Retina (tissue), 1 donor: ENCODE measurements at places on chromosomes 12 and 14.
A peak's percentile ranks its signal among the peaks of the same experiment; 100 is the strongest.

DNA sequence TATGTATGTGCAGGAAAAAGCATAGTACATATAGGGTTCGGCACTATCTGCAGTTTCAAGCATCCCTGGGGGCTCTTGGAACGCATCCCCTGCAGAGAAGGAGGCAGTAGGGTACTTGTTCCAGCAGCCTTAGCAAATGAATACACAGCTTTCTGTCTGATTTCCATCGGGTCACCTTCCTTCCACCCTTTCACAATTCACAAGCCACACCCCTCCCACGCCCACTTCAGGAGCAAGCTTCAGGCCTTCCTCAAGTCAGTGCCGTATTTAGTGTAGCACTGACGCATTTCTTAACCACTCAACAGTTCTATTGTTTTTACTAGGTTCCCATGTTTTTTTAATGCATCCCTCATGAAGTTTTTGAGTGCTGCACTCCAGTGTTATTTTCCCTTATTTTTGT lies 64.2 kb downstream of the CLMN start:
- no peak for DNase-seq

- no peak for DNase-seq
Observed at GRCh38 chr12:42936991-42937390, 347.4 kb upstream of the PRICKLE1 start.

DNA sequence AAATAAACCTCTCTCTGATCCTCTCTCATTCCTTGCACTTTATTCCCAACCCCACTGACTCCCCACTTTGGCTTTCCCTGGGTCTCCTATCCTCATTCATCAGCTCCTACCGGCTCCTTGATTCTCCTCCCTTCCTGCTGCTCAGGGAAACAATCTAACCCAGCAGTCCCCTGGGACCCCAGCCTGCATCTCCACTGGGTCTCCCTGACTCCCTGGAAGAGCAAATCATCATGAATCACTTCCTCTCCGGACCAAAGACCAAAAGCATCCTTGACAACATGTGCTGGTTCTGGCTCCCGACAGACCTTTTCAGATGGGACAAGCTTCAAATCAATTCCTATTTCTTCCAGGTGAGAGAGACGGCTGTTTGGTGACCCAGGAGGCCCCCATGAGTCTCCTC lies 76.6 kb downstream of the HSPB8 start:
- DNase-seq: no peak

- DNase-seq: no peak
Observed at GRCh38 chr12:4261655-4262054, 11.9 kb upstream of the CCND2 start.

DNA sequence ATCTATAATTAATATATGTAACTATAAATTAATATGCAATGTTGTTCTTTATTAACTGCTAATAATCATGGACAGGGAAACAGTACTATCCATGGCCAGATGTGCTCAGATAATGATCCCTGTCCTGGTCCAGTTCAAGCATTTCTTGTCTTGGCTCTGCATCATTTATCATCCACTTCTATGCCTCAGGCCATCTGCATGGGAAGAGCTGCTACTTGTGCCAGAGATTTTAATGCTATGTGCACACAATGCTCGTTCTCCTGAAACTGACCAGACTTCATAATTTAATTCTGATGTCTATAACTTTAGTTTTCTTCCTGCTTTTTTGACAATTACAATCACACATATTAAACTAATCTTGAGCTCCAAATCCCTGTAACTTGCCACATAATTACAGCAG lies 11.2 kb upstream of the TMX1 start:
- no peak for DNase-seq

GRCh38 chr12:50550530-50551223 lies 45.9 kb downstream of the DIP2B start:
- no peak for DNase-seq

DNA sequence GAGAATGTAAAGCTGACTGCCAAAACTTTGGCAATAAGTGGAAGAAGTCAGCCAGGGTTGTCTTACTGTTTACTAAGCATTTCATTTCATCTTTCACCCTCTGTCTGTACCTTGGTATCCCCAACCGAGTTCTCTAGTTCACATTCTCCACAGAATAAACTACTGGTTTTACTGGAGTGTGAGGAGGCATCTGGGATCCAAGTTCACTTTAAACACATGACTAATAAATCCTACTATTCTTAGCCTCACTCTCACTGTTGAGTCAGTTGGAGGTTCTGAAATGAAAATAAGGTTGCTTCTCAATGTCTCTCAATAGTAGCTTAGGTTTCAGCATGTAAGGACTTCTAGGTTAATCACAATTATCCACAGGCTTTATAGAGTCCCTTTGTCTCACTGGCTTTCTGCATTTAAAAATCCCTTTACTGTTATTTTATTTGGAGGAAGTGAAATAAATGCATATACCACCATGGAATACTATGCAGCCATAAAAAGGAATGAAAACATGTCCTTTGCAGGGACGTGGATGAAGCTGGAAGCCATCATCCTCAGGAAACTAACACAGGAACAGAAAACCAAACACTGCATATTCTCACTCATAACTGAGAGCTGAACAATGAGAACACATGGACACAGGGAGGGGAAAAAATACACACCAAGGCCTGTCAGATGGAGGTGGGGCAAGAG lies 95.8 kb downstream of the EPS8 start:
- no peak for DNase-seq

DNA sequence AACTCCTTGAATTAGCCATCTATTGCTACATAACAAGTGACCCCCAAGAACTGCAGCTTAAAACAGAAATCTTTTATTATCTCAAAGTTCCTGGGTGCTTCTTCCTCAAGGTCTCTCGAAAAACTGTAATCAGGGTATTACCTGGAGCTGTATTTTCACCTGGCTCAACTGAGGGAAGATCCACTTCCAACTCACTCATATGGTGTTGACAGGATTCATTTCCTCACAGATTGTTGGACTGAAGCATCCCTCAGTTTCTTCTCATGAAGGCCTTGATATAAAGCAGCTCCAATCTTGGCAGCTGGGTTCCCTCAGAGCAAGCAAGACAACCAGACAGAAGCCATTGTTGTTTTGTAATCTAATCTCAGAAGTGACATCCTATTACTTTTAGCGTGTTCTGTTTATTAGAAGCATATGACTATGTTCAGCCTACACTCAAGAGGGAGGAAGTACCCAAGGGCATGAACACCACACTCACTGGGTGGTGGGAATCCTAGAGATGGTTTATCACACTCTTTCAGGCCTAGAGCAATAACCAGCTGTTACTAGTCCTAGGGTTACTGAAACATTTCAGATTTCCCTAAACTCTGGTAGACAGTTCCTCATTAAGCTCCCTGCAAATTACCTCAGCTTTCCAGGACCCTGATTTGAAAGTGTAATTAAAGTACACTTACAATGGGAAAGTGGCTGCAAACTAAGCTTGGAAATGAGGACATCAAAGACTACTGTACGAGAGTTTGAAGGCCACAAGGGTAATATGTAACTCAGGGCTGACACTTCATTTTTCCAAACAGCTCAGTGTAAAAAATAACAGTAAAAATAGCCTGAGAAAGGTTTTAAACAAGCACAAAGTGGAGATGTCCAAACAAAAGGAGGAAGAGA lies 222.2 kb downstream of the SEC23A start:
- no peak for DNase-seq

- no peak for DNase-seq
Observed at GRCh38 chr12:124555168-124556073, 12.0 kb downstream of the NCOR2 start.

GRCh38 chr14:31380106-31380505 lies 40.2 kb downstream of the HEATR5A start:
- DNase-seq: no peak

DNA sequence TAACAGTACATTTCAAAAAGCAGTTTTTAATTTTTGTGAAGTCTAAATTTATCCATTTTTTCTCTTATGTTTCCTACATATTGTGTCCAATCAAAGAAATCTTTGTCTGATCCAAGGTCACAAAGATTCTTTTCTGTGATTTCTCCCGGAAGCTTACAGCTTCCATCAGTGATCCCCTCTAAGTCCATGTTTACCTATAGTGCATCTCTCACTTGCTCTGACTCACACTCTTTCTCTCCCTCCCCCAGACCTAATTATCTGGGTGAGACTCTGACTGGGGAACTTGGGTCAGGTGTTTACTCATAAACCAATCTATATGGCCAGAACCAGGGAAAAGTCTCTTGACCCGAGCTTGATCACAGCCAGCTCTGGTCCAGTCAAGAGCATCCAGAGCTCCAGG lies 224.4 kb downstream of the SPTSSA start:
- DNase-seq: no peak

DNA sequence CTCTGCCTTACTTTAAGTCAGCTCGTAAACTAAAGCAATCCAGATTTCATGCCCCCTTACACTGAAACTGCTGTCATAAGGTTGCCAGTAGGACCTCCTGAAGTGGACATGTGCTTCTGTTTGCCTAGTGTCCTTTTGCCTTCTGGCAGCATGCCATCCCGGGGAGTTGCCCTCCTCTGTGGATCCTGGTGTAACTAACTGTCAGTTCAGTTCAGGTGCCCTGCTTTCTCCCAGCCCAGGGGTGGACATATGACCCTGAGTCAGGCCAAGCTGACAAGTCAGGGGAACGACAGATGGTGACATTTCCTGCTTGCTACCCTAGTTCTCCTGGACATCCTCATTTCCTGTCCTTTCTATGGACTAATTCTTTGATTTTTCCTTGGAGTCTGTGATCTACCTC lies 25.6 kb downstream of the AKAP6 start:
- no peak for DNase-seq

DNA sequence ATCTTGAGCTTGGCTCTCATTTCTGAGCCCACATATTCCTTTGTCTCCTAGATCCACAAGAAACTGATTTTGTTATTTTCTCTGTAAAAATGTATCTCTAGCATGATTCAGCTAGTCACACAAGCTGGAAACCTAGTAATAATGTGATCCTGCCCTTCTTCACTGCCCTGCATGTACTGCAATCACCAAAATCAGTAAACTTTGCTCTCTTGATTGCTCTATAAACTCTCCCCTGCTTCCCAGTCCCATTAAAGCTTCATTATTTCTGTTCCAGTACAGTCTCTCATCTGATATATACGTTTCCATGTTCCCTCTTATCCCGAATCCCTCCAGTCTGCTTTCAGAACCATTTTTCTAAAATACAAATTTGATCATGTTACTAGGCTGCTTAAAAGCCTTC lies 166.5 kb downstream of the MSRB3 start:
- DNase-seq: no peak

DNA sequence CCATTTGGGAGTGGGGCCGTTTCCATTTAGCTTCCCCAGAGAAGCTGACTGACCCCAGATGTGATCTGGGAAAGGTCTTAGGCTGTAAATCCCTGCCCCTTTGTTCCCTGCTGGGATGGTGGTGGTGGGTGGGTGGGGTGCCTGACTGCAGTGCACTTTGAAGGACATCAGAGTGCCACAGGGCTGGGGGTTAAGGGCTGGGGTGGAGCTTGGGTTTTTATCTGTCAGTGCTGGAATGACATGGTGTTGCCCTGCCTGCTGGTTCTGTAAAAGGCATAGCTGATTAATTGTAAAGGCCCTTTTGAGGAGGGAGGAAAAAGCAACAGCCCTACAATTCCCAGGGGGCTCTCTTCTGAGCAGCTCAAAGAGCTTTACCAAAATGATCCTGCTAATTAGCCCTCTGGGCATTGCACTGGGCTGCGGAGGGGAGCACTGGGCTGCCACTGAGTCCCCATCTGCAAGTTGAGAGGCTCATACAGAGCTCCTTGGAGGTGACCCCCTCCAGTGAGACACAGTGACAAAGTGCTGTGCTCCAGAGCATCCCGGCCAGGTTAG lies 21.1 kb downstream of the PLEKHG3 start:
- peak; percentile 43 for DNase-seq

DNA sequence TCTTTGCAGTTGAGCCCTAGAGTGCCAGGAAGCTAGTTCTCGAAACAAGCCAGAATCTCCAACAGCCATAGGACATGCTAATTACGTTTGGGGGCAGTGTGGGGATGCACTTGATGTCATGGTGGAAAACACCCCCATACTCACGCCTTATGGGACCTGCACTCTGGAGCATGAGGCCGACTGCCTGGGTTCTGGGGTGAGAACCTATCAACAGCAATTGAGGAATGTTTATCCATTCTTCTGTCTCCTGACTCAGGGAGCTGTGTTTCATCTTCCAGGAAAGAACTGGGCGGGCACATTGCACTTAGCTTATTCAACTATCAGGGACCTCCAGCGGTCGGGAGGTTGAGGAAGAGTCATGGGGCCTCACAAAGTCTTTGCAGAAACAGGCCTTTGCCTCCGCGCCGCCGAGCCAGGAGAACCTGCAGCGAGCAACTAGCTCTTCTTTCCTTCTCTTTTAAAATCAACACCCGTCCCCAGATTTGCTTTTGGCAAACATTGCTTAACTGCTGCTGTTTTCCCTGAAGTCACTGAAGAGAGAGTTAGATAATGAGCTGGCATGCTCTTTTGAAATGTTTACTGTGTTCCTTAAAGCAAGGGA lies 226.1 kb upstream of the DIO3 start:
- DNase-seq: no peak

DNA sequence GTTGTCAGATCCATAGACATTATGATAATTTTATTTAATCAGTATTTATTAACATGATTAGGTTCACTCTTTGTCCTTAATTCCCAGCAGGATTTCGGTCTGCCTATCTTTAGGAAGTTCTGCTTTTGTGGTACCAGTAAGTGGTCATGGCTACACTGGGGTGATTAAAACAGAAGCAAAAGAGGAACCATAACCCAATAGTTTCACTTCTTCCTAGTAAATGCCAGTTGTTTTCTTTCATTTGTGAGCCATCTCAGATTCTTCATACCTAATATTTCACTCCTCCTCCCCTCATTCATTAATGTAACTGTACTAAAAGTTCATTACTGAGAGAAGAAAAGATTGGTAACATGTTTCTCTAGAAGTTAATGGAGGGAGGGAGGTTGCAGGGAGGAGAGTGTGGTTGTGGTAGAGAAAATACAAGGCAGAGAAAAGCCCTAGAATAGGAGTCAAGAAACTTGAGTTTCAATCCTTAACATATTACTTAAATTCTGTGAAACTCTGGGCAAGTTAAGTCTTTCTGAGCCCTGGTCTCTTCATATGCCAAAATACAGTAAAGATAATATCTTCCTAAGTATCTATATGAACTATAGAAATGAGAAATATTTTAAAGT lies 101.2 kb downstream of the PEBP1 start:
- DNase-seq: no peak

DNA sequence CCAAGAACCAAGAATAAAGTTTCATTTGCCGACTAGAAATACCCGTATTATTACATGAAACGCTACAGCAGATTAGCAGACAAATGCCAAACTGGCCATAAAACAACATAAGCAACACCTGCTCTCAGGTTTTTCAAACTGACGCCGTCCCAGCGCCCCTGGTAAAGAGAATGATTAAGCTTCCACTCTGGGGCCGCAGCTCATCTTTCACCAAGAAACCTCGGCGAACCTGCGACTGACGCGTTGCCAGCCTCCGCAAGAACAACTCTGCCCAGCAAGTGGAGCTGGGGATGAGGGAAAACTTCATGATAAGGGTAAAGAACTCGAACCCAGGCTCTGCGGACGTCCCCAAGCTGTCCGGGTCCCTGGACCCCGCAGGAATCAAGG lies 530 bp downstream of the ARL1 start:
- no peak for DNase-seq

- DNase-seq: no peak
Observed at GRCh38 chr12:109140560-109140959, 24.2 kb downstream of the ACACB start.

DNA sequence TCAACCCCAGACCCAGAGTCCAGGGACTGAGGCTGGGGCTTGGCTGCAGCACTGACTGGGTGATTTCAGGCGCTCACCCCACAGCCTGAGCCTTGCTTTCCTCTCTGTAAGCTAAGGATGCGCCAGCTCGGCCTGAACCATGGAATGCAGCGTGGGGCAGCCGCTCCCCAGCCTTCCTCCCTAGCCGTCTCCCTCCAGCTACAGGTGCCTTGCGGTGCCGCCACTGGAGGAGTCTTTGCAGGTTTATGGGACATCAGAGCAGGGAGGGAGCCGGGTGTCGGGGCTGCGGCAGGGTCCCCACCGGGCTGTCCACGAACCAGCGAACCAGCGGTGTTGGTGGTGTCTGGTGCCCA lies 19.4 kb downstream of the PPP2R5C start:
- peak; percentile 61 for DNase-seq
